Activated T-cell treated with anti-CD3 and anti-CD28 coated beads, Interleukin-2, amount 50 U/mL, for 4 hours (primary cell): ENCODE measurements at places on chromosomes 16 and 17. TPM values are rescaled to one million over a fixed set of nuclear protein-coding genes. Genes with fewer than 3 reads are reported as not detected.

ABCA10 gene
- total RNA-seq, result 0.13 TPM

NECAB2 gene
- total RNA-seq, result not detected

B4GALNT2 gene
- not detected for total RNA-seq

SPIRE2 gene
- 0.23 TPM for total RNA-seq

FADS6 gene
- total RNA-seq, result not detected

TPSG1 gene
- not detected for total RNA-seq

CTDNEP1 gene
- total RNA-seq, result 210 TPM

KIF2B gene
- total RNA-seq, result not detected

KRT40 gene
- total RNA-seq, result not detected
